Neural crest cell (in vitro differentiated cells): ENCODE measurements at places on chromosomes 3 and 15. TPM values are rescaled to one million over a fixed set of nuclear protein-coding genes. Genes with fewer than 3 reads are reported as not detected.

DNA sequence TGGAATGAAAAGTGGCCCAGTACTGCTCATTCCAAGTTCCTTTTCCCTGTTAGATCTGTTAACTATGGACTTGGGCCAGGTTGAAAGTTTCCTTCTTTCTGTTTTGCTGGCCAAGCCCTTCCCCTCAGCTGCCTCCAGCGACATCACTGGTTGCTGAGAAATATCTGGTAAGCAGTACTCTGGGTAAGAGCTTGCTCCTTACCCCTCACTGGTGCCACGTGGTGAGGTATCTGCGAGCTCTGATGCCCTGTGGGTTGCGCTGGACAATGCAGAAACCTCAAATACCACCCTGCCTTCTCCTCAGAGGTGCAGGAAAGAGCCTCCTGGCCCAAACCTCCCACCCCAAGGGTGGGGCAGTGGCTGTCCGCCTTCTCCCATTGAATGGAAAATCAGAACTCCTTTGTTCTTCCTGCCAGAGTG is 42.9 kb upstream of the APH1B start:
- H3K4me3 ChIP-seq: no peak overlapping the region
- H3K27me3 ChIP-seq: no peaks in the 10 kb centered on the region
- H3K27ac ChIP-seq: no peak overlapping the region
- peaks cover 30% of the 10 kb centered on the region for H3K4me1 ChIP-seq

GRCh38 chr3:123353850-123354233 is 95.0 kb downstream of the ADCY5 start:
- peaks cover 9% of the 10 kb centered on the region for H3K27me3 ChIP-seq
- no peak overlapping the region for H3K27ac ChIP-seq
- no peaks in the 10 kb centered on the region for H3K36me3 ChIP-seq

Gene CCNB2
- 95.3 and 99.2 TPM in 2 replicates for total RNA-seq

GRCh38 chr3:138875754-138876664 is 41.3 kb upstream of the PIK3CB start:
- H3K27me3 ChIP-seq: no peaks in the 10 kb centered on the region
- no peak for DNase-seq
- H3K36me3 ChIP-seq: no peaks in the 10 kb centered on the region
- no peaks in the 10 kb centered on the region for H3K4me1 ChIP-seq
- no peak overlapping the region for H3K27ac ChIP-seq

DNA sequence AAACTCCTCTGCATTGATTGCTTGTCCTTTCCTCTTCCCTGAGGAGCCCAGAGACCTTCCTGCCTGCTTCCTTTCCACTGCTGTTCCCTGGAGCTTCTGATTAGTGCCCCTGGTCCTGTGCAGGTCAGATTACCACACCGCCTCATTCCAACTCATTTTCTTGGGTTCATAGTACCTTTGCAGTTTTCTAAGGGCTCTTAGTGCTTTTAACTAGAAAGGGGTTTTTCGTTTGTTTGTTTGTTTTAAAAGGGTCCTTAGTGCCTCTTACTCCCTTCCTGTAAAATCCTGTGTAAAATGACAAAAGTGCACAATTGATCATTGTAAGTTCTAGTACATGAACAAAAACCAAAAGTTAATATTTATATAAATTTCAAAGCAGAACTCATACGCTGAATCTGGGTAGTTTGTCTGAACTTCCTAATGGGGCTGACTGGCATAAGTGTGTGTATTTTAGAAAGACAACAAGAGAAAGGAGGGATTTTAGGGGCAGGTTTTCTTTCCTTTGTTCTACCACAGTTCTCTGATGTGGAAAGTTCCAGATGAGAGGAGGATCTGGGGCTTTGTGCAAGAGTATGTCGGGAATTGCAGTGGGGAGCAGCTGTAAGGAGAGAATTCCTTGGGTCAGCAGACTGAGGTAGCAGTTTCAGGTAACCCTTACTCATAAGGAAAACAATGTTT is 30.6 kb downstream of the SNRK start:
- no peak overlapping the region for H3K4me3 ChIP-seq
- H3K27me3 ChIP-seq: no peaks in the 10 kb centered on the region
- H3K27ac ChIP-seq: peak overlapping the region; percentile 19
- H3K36me3 ChIP-seq: peaks cover 19% of the 10 kb centered on the region

Gene CEMIP
- 0.30 and 0.33 TPM in 2 replicates for total RNA-seq

Gene CCDC9B
- total RNA-seq: 0.33 TPM in 1 of 2 replicates, not detected in the other

GRCh38 chr15:78361771-78362506 is 21.8 kb downstream of the CRABP1 start:
- H3K27ac ChIP-seq: no peak overlapping the region
- no peaks in the 10 kb centered on the region for H3K27me3 ChIP-seq
- H3K4me3 ChIP-seq: no peak overlapping the region
- no peak for DNase-seq
- H3K4me1 ChIP-seq: peaks cover 5% of the 10 kb centered on the region

DNA sequence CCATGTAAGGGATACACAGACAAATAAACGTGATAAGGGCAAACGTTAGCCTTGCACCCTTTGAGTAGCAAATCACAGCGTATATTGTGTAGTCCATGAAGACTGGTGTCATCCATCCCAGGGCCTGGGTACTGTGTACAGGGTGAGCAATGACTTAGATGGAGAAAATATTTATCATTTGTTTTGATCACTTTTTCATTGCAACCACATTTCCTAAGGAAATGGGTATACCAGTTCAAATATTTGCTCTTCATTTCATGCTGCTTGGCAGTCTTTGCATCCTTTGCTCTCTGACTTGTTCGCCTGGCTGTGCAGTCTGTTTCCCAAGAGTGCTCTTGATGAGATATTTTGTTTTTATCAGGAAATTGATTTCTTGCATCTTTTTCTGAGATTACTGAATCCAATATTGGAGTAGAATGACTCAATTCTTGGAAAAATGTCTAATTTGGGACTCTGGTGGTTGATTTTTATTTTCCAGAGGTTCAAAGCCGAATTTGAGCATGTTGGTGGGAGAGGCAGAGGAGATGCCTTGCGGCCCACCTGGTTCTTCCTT is 424.6 kb upstream of the SEMA6D start:
- H3K36me3 ChIP-seq: no peaks in the 10 kb centered on the region
- no peak for DNase-seq
- H3K27me3 ChIP-seq: no peaks in the 10 kb centered on the region
- no peak overlapping the region for H3K27ac ChIP-seq
- H3K4me3 ChIP-seq: no peak overlapping the region

DNA sequence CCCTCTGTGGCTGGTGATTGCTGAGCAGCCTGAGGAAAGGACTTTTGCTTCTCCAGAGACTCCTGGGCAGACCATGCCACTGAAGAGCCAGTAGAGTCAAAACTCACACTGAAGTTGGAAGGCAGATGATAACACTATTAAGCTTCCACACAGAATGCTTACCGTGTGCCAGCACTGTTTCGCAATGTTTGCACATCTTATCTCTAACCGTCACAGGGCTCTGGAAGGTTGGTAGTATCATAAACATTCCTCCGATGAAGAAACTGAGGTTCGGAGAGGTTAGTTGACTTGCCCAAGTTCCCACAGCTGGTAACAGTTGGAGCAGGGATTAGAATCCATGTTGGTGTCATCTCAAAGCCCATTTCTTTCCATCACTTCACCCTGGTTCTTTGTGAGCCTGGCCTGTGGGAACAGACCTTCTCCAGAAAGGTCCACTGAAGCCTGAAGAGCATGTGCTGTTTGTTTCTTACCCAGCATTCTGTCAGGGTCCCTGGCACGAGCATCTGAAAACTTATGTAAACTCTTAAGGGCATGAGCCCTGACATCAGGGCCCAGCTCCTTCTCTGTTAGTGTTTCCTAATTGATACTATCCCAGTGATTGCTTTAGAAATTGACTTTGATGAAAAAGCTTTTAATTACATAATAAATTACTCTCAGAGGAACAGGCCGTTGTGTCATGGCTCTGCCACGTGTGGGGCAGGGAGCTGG is 77.0 kb upstream of the PRR23C start:
- H3K4me1 ChIP-seq: peaks cover 11% of the 10 kb centered on the region
- H3K4me3 ChIP-seq: no peak overlapping the region
- H3K27me3 ChIP-seq: no peaks in the 10 kb centered on the region

DNA sequence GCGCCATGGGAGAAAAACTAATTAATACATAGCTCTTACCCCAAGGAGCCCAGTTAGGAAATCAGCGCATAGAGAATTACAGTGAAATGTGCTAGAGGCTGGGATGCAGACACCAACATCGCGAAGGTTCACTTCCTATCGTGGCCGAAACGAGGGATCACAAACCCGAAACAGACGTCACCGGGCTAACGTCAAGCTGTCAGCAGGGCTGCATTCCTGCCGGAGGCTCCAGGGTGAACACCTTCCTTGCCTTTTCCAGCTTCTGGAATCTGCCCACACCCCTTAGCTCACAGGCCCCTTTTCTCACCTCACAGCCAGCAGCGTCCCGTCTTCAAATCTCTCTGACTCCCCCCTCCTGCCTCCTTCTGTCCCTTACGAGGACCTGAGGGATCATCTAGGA is 13.0 kb downstream of the GP5 start:
- H3K4me1 ChIP-seq: peaks cover 19% of the 10 kb centered on the region
- peaks cover 4% of the 10 kb centered on the region for H3K27me3 ChIP-seq
- no peak for DNase-seq
- peak overlapping the region; percentile 43 for H3K27ac ChIP-seq
- no peak overlapping the region for H3K4me3 ChIP-seq

DNA sequence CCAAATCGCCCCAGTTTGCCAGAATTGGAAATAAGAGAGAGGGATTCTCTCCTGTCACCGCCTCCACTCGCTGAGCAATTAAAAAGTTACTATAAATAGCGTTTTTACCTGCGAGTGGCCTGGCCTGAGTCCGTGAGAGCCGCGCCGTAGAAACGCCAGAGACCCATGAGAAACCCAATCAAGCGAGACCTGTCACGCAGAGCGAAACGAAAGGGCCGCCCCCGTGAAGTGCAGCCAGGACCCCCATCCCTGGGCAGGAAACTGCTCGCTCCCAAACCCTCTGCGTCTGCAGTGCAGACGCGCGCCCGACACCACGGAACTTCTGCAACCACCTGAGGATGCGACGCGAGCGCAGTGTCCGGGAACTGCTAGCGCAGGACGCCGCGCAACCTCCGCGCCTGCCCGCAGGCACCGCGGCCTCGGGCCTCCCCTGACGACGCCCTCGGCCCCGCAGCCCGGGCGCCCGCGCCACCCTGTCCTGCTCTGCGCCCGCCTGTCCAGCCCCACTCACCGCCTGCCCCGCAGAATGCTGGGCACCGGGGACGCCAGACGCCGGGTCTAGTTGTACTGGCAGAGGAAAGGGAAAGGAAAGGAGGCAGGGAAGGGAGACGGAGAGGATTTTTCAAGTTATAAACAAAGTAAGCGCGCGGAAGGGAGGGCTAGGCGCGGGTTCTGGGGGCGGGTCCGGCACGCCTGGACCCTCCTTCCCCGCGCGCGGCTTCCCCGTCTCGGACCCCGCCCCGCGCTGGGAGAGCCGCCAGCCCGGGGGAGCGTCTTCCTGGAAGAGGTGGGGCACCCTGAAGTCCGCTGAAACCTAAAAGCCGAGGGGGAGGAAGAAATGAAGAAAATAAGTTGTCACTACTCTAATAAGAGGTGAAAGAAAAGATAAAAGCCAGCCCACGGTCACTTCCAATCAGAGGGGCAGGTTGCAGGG is at the start of gene PLSCR4:
Gene PLSCR4 (minus strand): TSS at position 657 of the 934 bp plus-strand sequence. CDS start 29,034 bp downstream, outside the sequence.
- H3K4me3 ChIP-seq: peak within 1 kb of the TSS; percentile 94
- DNase-seq: peak; percentile 29
- no peak within 1 kb of the TSS for H3K27ac ChIP-seq
- peaks cover 6% of the 10 kb centered on the region for H3K4me1 ChIP-seq

GRCh38 chr3:133487920-133488540 is 85.5 kb upstream of the CDV3 start:
- H3K36me3 ChIP-seq: peaks cover 11% of the 10 kb centered on the region
- H3K4me1 ChIP-seq: no peaks in the 10 kb centered on the region
- H3K27me3 ChIP-seq: no peaks in the 10 kb centered on the region
- no peak overlapping the region for H3K27ac ChIP-seq

- H3K36me3 ChIP-seq: peaks cover 5% of the 10 kb centered on the region
- H3K4me3 ChIP-seq: no peak overlapping the region
- H3K27me3 ChIP-seq: no peaks in the 10 kb centered on the region
- DNase-seq: no peak
- peaks cover 60% of the 10 kb centered on the region for H3K4me1 ChIP-seq
- H3K27ac ChIP-seq: no peak overlapping the region
Measured at GRCh38 chr15:67070892-67071664, 5.7 kb downstream of the SMAD3 start.

DNA sequence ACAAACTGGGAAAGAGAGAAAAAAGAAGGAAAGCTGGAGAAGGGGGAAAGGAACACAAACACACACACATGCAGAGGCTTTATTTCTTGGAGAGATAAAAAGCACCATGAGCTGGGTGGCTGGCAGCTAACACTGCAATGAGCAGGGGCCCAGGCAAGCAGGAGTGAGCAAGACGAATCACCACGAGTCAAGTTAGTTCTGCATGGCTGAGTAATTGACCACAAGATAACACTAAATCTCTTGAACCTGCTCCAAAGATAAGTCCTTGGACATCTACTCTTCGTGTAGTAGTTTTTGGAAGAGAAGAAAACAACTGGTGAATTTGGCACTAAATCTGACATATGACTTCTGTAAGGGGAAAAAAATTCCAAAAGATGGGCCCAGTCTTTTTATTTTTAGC is 100.9 kb downstream of the MYO5A start:
- no peak overlapping the region for H3K4me3 ChIP-seq
- H3K4me1 ChIP-seq: no peaks in the 10 kb centered on the region
- DNase-seq: no peak
- H3K36me3 ChIP-seq: no peaks in the 10 kb centered on the region
- H3K27ac ChIP-seq: no peak overlapping the region
- no peaks in the 10 kb centered on the region for H3K27me3 ChIP-seq

- H3K27ac ChIP-seq: no peak overlapping the region
- H3K27me3 ChIP-seq: peaks cover 80% of the 10 kb centered on the region
- H3K4me3 ChIP-seq: peak overlapping the region; percentile 60
- no peak for DNase-seq
- H3K4me1 ChIP-seq: peaks cover 28% of the 10 kb centered on the region
- no peaks in the 10 kb centered on the region for H3K36me3 ChIP-seq
Measured at GRCh38 chr3:134407239-134407625, 33.0 kb upstream of the AMOTL2 start.

Gene DAZL
- total RNA-seq: not detected in 2 replicates

DNA sequence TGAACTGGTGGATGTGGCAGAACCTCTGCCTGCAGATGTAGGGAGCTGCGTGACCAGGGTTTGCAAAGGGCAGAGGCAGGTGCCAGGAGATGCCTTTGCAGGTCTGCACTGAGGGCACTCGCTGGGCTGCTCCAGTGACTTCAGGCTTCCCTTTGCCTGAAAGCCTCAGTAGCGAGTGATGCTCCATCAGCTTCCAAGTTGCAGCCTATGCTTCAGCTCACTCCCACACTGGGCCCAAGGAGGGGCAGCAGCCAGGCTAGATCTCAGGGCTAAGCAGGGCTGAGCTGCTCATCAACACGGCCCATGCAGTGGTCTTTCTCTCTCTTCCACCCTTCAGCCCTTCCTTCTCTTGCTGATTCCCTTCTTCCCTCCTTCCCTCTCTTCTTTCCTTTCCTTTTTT is 78.3 kb upstream of the RGMA start:
- peaks cover 18% of the 10 kb centered on the region for H3K4me1 ChIP-seq
- H3K27me3 ChIP-seq: no peaks in the 10 kb centered on the region
- H3K36me3 ChIP-seq: no peaks in the 10 kb centered on the region
- DNase-seq: no peak
- H3K4me3 ChIP-seq: no peak overlapping the region

- H3K27ac ChIP-seq: no peak overlapping the region
- H3K4me3 ChIP-seq: no peak overlapping the region
- no peaks in the 10 kb centered on the region for H3K27me3 ChIP-seq
- DNase-seq: no peak
- H3K36me3 ChIP-seq: peaks cover 13% of the 10 kb centered on the region
- H3K4me1 ChIP-seq: no peaks in the 10 kb centered on the region
Measured at GRCh38 chr15:20356444-20356910, 185.1 kb downstream of the GOLGA6L6 start.

Gene ARPC4
- 147 and 156 TPM in 2 replicates for total RNA-seq

Gene PYGO1
- 32.2 and 35.4 TPM in 2 replicates for total RNA-seq

Gene C2CD4A
- not detected in 2 replicates for total RNA-seq

- no peak overlapping the region for H3K4me3 ChIP-seq
- H3K27ac ChIP-seq: no peak overlapping the region
- H3K27me3 ChIP-seq: peaks cover 2% of the 10 kb centered on the region
- DNase-seq: no peak
- peaks cover 3% of the 10 kb centered on the region for H3K4me1 ChIP-seq
- no peaks in the 10 kb centered on the region for H3K36me3 ChIP-seq
Measured at GRCh38 chr3:141870091-141870687, 6.3 kb upstream of the ATP1B3 start.
